ENCODE measurements at places on chromosomes 16 and 17.
A peak's percentile ranks its signal among the peaks of the same experiment; 100 is the strongest.

DNA sequence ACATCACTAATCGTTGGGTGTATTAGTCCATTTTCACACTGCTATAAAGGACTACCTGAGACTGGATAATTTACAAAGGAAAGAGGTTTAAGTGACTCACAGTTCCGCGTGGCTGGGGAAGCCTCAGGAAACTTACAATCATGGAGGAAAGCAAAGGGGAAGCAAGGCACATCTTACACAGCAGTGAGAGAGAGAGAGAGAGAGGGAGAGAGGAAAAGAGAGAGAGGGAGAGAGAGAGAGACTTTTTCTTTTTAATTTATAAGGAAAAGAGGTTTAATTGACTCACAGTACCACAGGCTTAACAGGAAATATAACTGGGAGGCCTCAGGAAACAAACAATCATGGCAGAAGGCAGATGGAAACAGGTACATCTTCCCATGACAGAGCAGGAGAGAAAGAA is 41.7 kb downstream of the CNGB1 start:
- H3K27ac ChIP-seq: no peak overlapping the region
- H3K36me3 ChIP-seq: no peaks in the 10 kb centered on the region
- no peak overlapping the region for H3K4me3 ChIP-seq
- DNase-seq: no peak

DNA sequence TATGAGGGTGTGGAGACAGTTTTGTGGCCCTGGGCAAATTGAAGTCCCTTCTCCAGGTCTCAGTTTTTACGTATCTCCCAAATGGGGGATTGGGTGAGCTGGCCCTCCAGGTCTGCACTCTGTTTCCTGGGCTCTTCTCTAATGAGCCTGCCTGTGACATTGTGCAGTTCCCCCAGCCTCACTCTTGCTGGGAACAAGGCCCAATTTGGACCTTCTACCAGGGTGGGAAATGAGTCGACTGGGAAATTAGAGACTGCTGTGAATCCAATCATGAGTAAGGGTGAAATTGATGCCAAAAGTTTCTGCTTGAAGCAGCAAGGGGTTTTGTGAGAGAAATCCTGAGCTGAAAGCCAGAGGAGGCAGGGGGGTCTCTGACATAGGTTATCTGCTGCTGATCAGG is 71.5 kb upstream of the KSR1 start:
- no peaks in the 10 kb centered on the region for H3K27me3 ChIP-seq
- H3K27ac ChIP-seq: peak overlapping the region; percentile 31
- H3K4me1 ChIP-seq: peaks cover 32% of the 10 kb centered on the region

- H3K36me3 ChIP-seq: peaks cover 8% of the 10 kb centered on the region
- H3K27ac ChIP-seq: no peak overlapping the region
- no peak overlapping the region for H3K4me3 ChIP-seq
- no peaks in the 10 kb centered on the region for H3K27me3 ChIP-seq
- peaks cover 78% of the 10 kb centered on the region for H3K4me1 ChIP-seq
These were observed 7.3 kb downstream of the GSE1 start for GRCh38 chr16:85620374-85620773.

DNA sequence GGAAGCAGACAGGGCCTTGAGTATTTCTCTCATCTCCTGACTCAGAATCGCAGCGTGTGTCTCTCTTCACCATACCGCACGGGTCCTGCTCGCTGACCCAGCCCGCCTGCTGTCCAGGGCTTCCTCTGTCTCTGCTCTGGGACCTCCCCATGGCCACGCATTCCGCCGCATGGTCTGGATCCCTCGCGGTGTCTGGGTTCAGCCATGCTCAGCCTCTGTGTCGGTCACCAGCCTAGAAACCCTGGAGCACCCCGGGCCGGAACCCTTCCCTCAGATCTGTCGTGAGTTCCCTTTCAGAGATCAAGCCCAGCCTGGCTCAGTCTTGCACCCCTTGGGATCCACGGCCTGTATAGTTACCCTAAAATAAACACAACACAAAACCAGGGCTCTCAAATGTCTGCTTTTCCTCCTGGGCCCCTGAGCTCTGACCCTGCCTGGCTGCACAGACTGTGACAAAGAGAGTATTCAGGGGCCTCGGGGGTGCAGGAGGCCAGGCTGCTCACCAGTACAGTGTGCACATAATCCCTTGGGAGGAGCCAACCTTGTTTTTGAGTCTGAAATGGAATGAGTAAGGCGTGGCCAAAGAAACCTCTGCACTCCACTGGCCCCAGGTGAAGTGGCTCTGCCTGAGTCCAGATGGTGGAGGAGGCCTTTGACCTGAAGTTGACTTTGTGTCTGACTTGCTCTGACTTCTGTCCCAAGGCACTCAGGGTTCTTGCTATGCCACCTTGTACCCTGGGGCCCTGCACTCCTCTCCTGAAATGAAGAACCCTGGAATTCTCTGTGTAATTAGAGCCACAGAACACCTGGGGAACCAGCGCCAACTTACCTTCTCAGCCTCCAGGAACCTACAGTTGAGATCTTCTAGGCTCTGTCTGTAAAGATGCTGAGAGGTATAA is 5.8 kb upstream of the SPIRE2 start:
- peaks cover 15% of the 10 kb centered on the region for H3K4me1 ChIP-seq
- no peaks in the 10 kb centered on the region for H3K36me3 ChIP-seq
- H3K27me3 ChIP-seq: no peaks in the 10 kb centered on the region
- no peak for DNase-seq

DNA sequence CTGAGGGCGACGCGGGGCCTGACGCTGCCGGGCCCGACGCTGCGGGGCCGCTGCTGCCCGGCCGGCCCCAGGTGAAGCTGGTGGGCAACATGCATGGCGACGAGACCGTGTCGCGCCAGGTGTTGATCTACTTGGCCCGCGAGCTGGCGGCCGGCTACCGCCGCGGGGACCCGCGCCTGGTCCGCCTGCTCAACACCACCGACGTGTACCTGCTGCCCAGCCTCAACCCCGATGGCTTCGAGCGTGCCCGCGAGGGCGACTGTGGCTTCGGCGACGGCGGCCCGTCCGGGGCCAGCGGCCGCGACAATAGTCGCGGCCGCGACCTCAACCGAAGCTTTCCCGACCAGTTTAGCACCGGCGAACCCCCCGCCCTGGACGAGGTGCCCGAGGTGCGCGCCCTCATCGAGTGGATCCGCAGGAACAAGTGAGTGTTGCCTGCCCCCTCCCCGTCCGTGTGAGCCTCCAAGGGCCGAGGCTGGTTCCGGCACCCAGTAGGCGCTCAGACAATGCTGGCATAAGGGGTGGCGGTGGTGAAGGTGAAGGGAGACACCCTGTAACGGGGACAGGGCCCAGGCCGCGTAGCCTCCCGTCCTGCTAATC is 676 bp downstream of the CPD start:
- H3K27ac ChIP-seq: peak overlapping the region; percentile 88
- no peaks in the 10 kb centered on the region for H3K36me3 ChIP-seq
- H3K4me1 ChIP-seq: peaks cover 75% of the 10 kb centered on the region
- peak overlapping the region; percentile 92 for H3K4me3 ChIP-seq
- no peaks in the 10 kb centered on the region for H3K27me3 ChIP-seq
- DNase-seq: peak; percentile 20

GRCh38 chr17:81478119-81478518 is 34.5 kb downstream of the ACTG1 start:
- no peaks in the 10 kb centered on the region for H3K36me3 ChIP-seq
- no peak for DNase-seq
- no peak overlapping the region for H3K27ac ChIP-seq
- no peak overlapping the region for H3K4me3 ChIP-seq
- peaks cover 32% of the 10 kb centered on the region for H3K4me1 ChIP-seq

- no peak for DNase-seq
- H3K27me3 ChIP-seq: no peaks in the 10 kb centered on the region
These were observed 4.1 kb downstream of the UBALD2 start for GRCh38 chr17:76268991-76269981.

DNA sequence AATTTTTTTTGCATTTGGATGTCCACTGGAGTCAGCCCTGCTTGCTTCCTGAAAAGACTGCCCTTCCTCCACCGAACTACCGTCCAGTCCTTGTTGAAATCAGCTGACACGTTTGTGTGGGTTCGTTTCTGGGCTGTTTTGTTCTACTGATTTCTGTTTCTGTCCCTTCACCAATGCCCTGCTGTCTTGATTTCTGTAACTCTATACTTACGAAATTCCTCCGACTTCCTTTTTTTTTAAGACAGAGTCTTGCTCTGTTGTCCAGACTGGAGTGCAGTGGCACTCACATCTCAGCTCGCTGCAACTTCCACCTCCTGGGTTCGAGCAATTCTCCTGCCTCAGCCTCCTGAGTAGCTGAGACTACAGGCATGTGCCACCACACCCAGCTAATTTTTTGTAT is 8.4 kb upstream of the GAA start:
- no peaks in the 10 kb centered on the region for H3K4me1 ChIP-seq
- DNase-seq: no peak
- peak overlapping the region; percentile 44 for H3K27ac ChIP-seq
- no peaks in the 10 kb centered on the region for H3K27me3 ChIP-seq
- H3K36me3 ChIP-seq: no peaks in the 10 kb centered on the region
- H3K4me3 ChIP-seq: no peak overlapping the region

DNA sequence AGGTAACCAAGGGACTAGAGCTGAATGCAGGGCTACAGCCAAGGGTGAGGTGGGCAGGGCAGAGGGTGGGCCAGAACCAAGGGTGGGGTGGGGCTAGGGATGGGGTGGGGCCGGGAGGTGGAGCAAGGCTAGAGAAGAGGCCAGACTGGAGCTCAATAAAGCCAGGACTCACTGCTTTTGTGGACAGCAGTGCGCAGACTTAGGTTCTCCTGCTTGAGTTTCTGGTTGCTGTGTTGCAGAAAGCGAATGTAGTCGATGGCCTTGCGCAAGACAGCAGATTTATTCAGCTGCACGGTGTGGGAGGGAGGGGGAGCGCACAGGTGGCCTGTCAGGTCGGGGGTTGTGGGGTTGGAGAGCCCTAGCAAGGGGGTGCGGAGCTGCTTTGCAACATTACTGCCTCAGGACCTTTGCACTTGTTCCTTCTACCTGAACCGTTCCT is 18.7 kb downstream of the SREBF1 start:
- no peak for DNase-seq
- H3K4me1 ChIP-seq: peaks cover 97% of the 10 kb centered on the region
- H3K27ac ChIP-seq: peak overlapping the region; percentile 45
- H3K4me3 ChIP-seq: no peak overlapping the region
- H3K27me3 ChIP-seq: no peaks in the 10 kb centered on the region

DNA sequence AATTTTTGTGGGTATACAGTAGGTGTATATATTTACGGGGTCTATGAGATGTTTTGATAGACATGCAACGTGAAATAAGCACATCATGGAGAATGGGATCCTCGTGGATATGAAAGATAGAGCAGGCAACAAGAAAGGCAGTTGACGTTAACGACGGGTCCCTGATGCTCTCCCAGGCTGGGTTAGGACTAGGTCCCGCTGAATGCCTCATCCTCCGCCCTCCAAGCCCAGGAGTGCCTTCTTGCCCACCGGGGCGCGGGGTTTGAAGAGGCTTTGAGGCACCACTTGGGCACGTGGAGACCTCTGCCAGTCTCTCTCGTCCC is 9.5 kb upstream of the ZFP90 start:
- DNase-seq: no peak
- H3K4me3 ChIP-seq: peak overlapping the region; percentile 86
- H3K27me3 ChIP-seq: peaks cover 8% of the 10 kb centered on the region
- H3K36me3 ChIP-seq: no peaks in the 10 kb centered on the region

DNA sequence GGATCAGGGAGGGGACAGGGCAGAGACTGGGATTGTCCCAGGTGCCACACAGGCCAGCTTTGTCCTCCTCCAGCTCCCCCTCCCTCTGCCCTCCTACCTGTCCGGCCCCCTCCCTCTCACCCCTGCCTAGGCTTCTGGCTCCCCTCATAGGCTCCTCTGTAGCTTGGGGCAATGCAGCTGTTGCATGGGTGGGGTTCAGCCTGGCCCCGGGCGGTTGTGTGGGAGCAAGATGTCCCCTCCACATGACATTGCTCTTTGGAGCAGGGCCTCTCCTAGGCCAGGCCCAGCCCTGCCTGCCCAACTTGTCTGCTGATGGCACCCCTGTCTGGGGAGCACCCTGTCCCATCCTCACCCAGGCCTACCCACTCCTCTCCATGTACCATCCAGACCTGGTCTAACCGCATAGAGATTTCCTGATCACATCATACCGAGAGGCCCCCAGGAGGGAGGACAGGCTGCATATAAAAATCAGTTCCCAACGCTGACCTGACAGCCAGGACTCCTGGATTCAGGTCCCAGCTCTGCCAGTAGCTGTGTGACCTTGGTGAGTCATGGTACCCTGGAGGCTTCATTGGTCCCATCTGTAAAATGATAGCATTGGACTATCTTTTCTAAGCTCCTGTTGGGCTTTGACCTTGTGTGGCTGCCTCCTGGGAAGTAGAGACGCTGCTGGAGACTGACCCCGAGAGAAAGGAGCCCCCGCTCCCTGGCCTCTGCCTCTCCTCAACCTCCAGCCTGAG is 48.8 kb upstream of the DLX4 start:
- DNase-seq: no peak
- H3K4me3 ChIP-seq: no peak overlapping the region

DNA sequence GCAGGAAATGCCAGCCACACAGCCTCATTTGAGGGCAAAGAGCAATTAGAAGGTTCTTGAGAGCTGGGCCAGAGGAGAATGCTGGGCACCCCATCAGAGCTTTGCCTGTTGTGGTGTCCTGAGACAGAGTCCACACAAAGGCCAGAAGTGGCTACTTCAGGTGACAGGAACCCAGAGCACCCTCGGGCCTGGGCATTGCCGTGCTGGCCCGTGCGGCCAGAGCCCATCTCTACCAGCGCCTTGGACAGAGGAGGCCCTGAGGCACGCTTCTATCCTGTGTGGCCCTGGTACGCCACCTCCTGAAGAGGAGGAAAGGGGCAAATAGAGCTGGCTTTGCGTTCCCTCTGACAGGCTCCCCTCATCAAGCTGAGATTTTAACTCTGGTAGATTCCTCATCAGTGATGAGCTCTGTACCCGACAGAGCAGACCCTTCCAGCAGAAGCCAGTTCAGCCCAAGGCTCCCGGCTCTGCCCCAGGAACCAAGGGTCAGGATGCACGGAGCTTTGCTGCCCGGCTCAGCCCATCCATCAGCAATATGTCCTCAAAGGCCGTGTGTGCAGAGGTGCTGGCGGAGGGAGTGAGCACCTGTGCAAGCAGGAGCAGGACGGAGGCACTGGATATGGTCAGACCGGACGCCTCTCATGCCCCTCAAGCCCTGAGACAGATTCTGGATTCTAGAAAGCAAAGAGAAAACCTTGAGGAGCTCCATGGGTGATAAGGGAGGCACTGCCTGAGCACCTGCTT is 3.4 kb upstream of the RASD1 start:
- H3K4me3 ChIP-seq: no peak overlapping the region
- no peaks in the 10 kb centered on the region for H3K27me3 ChIP-seq
- H3K36me3 ChIP-seq: no peaks in the 10 kb centered on the region
- peaks cover 26% of the 10 kb centered on the region for H3K4me1 ChIP-seq

- no peaks in the 10 kb centered on the region for H3K36me3 ChIP-seq
- H3K4me1 ChIP-seq: peaks cover 28% of the 10 kb centered on the region
- H3K27me3 ChIP-seq: no peaks in the 10 kb centered on the region
- peak overlapping the region; percentile 24 for H3K4me3 ChIP-seq
These were observed 77.3 kb downstream of the ZDHHC7 start for GRCh38 chr16:84933774-84934631.

- H3K4me1 ChIP-seq: peaks cover 20% of the 10 kb centered on the region
- no peak overlapping the region for H3K27ac ChIP-seq
- H3K27me3 ChIP-seq: no peaks in the 10 kb centered on the region
- peaks cover 4% of the 10 kb centered on the region for H3K36me3 ChIP-seq
These were observed 35.2 kb downstream of the SLC7A5 start for GRCh38 chr16:87834005-87834667.
